ENCODE measurements at places on chromosomes 7 and 10. TPM values are rescaled to one million over a fixed set of nuclear protein-coding genes. Genes with fewer than 3 reads are reported as not detected.

Gene SDHAF3
- 59.5 TPM for total RNA-seq

Gene INPP5F
- total RNA-seq: 125 TPM

Gene TRAPPC14
- 13.3 TPM for total RNA-seq

Gene CSTF2T
- 56.5 TPM for total RNA-seq

Gene VAX1
- total RNA-seq: not detected

Gene GRM3
- total RNA-seq: 13.6 TPM

Gene NUPR2
- not detected for total RNA-seq

Gene MARVELD1
- total RNA-seq: 7.1 TPM

Gene ADAM12
- 7.4 TPM for total RNA-seq

Gene ASIC3
- 1.6 TPM for total RNA-seq

Gene SAMD9L
- total RNA-seq: not detected

Gene SYCE1
- not detected for total RNA-seq

Gene EPHA1
- 6.0 TPM for total RNA-seq

Gene PRLHR
- not detected for total RNA-seq

Gene MSMB
- total RNA-seq: not detected

Gene HMX2
- 0.21 TPM for total RNA-seq

Gene CPA4
- total RNA-seq: not detected

Data from neural progenitor cell (in vitro differentiated cells).